SK-N-DZ (cell line): ENCODE measurements at places on chromosomes 4 and X.

DNA sequence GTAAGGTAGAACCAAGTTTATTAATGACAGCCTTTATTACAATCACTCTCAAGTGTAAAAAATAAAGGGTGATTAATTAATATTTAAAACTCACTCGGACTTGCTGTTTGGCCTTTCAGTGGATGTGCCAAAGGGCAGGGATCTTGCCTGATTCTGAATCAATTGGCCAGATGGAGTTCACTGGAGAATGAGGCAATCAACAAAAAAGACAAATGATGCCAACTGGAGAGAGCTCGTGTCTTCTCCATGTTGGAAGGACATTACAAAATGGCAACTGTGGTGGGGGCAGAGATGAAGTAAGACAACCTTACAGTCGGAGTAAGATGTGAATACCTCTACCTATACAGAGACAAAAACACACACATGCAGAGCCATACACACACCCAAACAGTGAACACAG, 188.0 kb downstream of the TSPAN5 start:
- no peak for DNase-seq

DNA sequence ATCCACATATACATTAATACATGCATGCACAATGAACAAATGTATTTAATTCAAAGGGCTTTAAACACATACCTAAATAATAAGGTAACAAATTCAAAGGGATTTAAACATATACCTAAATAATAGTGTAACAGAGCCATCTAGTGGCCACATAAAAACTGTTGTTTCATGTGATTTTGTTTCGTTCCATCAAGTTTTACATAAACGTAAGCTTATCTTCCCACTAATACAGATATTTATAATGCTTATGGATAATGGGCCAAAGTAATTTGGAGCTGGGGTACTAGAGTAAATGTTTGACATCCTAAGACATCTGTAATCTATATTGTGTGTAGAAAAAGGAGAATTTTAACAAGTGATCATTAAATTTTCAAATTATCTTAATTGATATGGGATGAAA, 82.3 kb downstream of the PRSS12 start:
- peak; percentile 37 for DNase-seq

DNA sequence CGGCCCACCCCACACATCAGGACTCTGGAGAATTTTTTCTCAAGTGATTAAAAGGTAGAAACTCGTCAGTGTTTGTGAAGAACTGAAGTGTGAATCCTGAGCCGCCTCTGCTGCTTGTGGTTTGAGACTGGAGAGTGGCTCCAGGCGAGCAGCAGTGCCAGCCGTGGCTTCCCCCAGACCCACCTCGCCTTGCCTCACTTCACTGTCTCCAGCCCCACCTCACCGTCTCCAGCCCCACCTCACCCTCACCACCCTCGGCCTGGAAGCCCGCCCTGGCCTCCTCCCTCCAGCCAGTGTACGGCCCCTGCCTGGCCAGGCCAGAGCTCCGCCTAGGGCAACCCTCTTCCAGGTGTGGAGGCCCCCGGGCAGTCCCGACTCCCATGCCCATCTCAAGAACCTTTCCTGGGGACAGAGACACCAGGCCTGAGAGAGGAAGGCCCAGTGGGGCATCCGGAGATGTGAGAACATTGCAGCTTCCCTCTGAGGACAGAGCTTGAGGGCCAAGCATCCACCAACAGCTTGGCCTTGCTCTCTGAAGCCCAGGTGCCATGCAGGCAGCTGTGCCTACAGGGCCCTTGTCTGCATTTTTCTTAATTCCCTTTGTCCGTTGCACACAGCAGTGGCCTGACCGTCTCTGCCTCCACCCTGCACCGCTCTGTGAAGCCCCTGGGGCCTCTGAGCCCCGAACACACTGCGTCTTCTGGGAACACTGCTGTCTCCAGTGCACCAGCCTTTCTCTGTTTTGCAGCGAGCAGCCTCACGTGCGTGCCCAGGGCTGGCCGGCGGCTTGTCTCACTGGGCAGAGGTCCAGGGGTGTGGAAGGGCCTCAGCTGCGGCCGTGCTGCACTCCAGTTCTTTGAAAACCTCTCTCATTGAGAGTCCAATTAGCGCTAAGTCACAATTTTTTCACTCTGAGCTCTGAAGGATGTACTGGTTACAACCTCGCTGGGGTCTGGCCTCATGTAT, 13.8 kb downstream of the SH3BP2 start:
- no peak for DNase-seq

GRCh38 chrX:32778965-32779364, 432.4 kb downstream of the DMD start:
- no peak for DNase-seq

- DNase-seq, result no peak
Observed at GRCh38 chrX:71396576-71396975, 30.4 kb downstream of the TAF1 start.

DNA sequence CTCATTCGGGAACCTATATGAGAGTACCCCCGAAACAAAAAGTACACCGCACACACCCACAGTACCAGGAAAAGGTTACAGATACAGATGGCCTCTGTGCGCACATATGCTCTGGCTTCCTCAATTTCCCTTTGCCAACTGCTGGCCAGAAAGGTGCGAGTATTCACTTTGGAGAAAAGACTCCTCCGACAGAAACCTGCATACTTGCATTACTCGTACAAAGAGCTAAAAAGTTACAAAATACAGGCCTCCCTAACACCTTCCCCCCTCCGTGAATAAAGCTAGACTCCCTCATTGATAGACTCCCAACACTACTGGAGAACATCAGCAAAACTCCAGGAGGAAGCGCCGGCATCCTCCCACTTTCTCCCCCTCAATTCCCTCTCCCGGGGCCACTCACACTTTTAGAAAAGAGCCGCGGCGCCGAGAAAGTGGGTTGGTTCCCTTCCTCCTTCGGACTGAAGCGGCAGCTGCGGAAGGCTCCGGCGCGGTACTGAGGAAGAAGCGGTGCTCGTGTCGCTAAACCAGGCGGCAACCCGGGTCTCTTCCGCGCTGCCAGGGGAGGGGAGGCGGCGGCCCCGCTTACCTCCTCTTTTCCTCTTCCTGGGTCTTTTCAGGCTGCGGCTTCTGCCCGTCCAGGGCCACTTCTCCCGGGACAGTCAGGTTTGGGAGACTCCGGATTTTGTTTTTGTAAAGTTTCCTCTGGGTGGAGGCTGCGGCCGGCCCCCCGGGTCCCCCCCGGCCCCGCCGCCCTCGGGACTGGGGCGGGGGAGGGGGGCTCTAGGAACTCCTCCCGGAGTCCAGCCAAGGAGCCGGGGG, 1.1 kb downstream of the FBXW7 start:
- DNase-seq, result no peak

DNA sequence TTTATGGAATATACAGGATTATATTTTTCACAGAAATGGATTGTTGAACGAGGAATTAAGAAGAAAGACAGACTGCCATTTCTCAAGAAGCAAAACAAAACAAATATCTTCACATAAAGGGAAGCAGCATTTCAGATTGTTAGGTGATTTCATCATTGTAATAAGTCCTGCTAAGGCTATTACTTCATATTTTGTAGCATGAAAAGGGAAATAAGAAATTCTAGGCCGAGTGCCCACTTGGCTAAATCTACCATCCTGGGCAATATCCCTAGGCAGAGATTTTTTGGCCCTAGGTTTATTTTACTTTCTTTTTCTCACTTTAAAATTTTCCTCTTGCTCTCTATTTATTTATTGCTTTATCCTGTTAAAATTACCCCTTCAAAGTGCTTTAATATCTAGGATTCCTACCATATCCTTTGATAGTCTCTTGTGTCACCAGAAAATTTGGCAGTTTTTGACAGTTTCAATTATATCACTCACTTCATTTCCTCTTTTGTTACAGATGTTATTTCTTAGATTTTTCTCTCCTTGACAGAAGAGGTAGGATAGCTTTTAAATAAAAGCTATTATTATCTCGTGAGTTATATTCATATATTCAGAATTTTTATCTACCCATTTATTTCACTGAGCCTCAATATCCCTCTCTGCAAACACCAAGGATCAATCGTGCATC, 142.3 kb downstream of the PDGFC start:
- no peak for DNase-seq

DNA sequence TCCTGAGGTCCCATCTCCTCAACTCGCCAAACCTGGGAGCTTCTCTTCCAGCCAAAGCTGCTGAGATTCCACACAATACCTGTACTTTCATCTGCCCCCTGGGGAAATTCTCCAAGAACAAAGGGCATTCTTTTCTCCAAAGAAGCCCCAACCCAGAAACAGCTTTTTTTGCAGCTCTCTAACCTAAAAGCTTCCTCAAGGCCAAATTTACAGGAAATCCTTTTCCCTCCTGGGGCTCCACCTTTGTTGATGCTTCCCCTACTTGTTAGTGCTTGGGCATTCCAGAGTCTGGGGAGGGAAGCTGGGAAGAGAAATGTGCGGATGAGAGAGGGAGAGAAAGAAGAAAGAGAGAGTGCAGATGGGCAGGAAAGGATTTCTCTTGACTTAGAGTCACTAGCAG, 24.3 kb downstream of the ZBTB33 start:
- no peak for DNase-seq

- DNase-seq, result no peak
Observed at GRCh38 chrX:121858867-121859647, 811.6 kb downstream of the GLUD2 start.

DNA sequence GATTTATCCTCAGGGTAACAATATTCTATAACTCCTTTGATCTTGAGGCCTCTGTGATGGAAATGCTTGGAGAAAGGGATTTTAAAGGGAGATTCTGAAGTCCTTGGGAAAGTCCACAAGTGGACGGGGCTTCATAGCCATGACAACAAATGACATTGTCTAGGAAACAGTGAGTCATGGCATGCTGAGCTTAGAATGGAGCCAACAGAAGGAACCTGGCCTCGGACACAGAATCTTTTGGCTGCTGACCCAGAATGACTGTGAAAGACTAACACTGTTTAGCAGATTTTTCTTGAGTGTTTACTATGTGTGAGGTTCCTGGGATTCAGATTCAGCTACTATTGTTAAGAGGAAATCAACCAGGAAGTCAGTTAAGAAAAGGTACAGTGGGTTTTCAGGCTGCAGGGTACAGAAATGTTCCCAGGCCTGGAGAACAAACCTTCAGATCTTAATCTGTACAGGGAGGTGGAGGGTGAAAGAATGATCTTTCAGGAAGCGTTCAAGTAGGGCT, 18.1 kb upstream of the CXCL2 start:
- no peak for DNase-seq

GRCh38 chr4:139617702-139618490, 47.7 kb upstream of the MGST2 start:
- DNase-seq, result peak; percentile 23

DNA sequence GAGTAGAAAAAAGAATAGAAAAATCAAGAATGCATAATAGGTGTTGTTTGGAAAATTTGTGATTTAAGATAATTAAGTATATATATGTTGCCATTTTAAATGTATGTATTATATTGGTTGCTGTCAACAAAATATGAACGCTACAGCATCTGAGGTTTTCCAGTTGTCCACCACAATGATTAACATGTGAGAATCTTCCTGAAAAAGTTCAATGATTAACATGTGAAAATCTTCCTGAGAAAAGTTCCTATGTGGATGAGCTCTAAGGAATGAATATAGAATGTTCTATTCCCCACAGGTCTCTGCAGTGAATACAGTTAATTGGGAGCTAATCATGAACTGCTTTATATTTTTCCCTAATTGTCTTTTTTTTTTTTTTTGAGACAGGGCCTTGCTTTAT, 214.7 kb downstream of the CBR4 start:
- no peak for DNase-seq

- no peak for DNase-seq
Observed at GRCh38 chr4:163217505-163217904, 50.8 kb upstream of the NAF1 start.

- DNase-seq, result no peak
Observed at GRCh38 chr4:158211222-158211621, 936 bp downstream of the TMEM144 start.

DNA sequence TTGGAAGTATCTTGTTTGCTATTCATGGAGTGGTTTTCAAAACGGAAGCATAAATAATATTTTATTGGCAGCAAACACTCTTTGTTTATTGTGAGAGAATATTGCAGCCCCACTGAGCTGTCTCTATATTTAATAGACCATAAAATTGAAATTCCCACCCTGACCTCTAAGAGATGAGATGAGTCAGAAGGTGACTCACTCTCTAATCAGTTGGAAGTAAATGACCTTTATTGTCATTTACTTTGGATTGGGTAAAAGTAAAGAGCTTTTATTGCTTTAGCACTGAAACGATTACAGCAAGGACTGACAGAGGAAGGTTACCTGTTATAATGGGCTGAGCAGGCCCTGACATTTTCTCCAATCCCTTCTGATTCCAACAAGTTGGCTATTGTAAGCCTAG, 55.0 kb downstream of the SYTL5 start:
- no peak for DNase-seq

DNA sequence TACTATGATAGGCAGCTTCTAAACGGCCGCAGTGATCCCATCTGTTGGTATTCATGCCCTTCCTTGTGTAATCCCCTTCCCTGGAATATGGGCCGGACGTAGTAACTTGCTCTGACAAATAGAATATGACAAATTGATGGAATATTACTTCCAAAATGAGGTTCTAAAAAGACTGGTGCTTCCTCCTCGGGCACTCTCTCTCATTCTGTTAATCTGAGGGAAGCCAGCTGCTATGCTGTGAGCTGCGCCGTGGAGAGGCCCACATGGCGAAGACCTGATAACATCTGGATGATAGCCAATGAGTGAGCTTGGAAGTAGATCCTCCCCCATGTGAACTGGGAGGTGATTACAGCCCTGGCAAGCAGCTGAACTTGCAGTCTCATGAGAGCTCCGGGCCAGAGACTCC, 27.2 kb upstream of the SLC25A4 start:
- peak; percentile 97 for DNase-seq

GRCh38 chrX:45758319-45758718, 557.6 kb upstream of the DIPK2B start:
- DNase-seq, result no peak

GRCh38 chrX:16771483-16772398, 14.5 kb upstream of the TXLNG start:
- DNase-seq, result peak; percentile 36

DNA sequence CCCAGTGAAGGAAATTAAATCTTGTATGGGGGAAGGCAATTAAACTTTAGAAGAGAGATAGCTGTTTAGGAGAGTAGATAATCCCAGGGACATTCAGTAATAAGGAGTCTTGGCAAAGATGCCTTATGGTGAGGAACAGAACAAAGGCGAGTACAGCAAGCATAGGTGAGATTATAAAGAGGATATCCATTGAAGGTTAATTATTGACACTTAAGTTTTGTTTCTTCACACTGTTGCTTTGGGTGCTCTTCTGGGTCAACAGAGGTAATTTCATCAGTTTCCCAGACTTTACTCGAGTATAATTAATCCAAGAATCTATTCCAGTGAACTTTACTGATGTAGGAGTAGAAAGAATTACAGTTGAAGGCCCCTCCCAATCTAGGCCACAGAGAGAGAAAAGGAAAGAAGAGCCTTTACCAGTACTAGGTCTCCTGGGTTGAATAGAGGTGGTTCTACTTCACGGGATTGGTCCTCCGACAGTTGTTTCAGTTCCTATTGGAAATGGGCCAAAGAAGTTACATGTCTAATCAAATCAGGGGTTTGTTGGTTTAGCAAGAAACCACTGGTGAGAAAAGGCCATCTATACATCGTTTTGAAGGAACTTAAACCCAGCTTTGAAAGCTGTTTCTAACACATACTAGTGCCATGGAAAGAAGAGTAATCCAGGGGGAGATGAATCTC, 27.2 kb downstream of the EPGN start:
- no peak for DNase-seq
